ENCODE measurements at places on chromosomes 4 and X.

DNA sequence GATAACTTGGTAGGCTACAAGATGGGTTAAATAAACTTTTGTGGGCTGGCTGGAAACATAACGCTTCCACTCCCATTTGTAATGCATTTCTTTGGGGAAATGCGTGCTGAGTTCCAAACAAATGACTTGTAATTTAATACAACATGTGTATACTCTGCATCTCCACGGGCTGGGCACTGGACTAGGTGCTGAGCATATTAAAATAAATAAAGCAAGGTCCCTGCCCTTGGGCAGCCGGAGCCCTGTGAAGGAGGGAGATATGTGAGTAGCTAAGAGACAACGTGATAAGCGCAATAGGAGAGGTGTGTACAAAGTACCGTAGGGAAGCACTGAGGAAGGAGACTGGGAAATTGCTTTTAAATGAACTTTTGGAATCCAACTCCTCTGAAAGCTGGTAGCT lies 147.2 kb upstream of the RBPJ start:
- no peak for DNase-seq

DNA sequence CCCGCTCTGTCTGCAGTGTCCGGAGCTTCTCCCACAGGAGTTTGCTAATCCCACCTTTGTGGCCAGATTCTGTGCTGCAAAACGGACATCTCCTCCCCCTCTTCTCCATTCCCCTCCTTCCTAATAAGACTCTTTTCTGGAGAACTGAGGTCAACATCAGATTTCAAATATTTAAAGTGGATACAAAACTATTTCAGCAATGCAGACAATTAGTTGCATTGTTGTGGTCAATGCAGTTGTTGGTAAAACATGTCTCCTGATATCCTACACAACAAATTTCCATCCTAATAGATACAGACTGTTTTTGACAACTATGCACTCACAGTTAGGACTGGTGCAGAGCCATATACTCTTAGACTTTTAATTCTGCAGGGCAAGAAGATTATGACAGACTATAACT lies 5.1 kb upstream of the MCUB start:
- DNase-seq = no peak

DNA sequence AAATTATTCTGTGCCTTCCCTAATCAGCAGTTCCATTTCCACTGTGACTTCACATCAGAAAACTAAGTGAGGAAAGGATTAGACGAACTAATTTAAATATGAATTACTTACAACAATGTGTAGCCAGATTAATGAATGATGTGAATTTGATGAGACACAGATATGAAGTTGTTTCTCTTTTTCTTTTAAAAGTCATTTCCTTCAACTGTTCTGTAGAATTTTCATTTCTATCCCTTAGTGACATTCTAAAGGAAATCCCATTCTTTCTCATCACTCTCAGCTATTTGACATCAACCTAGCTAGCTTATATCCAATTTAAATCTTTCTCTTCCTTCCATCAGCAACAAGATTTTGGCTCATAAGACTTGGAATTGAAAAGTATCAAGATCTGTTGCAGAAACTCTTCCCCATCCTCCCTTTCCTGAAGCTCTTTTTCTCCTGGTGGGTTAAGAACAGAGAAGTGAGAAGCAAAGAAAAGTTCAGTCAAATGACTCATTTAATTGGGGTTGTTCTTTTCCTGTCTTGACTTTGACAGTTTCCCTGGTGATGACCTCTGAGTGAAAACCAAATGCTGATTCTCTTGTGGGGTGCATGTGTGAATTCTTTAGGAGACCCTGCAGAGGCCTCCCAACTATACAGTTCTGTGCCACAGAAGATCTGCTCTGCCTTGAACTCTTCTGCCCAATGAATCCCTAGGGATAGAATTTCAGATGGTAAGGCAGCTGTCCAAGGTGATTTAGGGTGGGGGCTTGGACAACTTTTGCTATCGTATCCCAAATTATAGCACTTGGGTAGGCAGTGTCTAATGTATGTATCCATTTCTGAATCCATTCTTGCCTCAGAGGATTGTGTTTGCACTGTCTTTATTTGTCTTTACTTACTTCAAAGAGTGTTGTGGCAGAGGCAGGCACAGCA lies 232.5 kb upstream of the GPRIN3 start:
- no peak for DNase-seq

DNA sequence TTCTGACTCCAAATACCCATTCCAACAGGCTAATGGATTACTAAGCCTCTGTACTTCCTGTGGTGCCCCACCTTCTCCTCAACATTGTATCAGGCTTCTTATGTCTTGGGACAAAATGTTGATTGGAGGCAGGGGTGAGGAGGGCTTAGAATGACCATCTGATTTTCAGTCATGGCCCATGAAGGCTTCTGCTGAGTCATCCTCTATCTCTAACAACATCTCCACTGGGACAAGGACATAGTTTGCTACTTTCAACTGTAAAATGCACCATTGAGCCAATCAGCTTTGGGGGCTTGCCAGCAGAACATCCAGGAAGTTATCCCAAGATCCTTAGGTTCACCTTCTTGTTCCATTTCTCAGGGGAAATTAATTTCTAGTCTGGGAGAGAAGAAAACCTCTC lies 29.5 kb downstream of the MAGEB17 start:
- no peak for DNase-seq

GRCh38 chr4:94689155-94689860 lies 68.4 kb upstream of the BMPR1B start:
- no peak for DNase-seq

DNA sequence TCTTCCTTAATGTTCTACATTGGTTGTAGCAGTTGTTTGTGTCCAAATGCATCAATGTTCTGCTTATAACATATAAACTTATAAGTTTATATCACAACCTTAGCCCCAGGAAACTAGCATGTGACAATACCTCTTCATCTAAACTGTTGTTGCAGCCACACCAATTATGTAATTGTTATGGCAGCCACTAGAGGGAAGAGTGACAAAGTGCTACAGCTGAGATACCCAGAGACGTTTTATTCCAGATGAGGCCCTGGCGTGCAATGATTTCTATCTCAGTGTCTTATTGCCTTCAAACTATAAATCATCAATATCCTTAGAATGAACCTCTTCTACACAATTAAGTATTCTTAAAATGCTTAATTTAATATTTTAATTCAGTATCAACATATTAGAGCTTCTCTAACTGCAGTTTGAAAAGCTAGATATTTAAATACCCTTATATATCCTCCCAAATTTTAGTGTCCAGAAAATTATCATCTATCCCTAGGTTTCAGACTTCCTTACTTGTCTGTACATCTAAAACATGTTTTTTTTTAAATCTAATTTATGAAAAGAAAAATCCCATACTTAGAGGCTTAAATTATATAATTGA lies 171.6 kb downstream of the PCDH10 start:
- no peak for DNase-seq

DNA sequence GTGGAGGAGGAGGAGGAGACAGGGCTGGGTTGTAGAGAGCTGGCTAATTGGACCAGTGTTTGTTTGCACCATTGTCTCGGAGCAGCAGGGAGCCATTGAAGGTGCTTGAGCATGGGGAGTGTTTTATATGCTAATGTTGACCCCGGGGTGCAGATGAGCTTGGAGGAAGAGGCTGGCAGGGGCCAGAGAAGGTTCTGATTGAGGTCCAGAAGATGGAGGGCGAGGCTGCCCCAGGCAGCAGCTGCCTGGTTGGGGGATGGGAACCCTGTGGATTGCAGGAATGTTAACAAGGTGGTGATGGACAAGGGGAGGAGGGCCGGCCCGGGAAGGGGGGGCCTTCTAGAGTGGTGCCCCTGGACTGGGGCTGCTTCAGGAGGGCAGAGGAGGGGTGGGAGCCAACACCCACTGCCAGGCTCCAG lies 18.0 kb downstream of the DOK7 start:
- no peak for DNase-seq

DNA sequence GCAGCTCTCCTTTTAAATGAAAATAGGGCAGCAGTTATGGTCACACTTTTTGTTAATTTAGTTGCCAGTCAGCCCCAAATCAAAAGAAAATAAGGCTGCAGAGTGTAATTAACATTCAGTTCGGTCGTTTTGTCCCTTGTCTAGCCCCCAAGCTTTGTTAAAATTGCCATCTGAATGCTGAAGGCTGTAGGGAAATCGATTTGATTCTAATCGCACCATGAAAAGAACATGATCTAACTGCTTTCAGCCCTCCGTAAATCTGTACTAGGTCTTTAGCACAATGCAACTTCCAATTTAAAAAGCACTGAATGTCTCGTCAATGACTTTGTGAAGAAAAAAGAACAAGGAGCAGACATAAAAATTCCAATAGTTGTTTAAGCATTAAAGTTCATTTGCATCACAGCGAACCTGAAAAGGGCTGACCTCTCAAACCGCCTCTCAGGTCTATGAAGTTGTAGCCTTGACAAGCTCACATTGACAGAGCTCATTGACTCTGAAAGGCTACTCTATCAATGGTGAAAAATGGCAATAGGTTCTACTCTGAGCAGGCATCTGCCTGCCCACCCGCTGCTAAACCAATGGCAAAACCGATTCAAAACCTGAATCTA lies 48.9 kb downstream of the CHIC2 start:
- no peak for DNase-seq

DNA sequence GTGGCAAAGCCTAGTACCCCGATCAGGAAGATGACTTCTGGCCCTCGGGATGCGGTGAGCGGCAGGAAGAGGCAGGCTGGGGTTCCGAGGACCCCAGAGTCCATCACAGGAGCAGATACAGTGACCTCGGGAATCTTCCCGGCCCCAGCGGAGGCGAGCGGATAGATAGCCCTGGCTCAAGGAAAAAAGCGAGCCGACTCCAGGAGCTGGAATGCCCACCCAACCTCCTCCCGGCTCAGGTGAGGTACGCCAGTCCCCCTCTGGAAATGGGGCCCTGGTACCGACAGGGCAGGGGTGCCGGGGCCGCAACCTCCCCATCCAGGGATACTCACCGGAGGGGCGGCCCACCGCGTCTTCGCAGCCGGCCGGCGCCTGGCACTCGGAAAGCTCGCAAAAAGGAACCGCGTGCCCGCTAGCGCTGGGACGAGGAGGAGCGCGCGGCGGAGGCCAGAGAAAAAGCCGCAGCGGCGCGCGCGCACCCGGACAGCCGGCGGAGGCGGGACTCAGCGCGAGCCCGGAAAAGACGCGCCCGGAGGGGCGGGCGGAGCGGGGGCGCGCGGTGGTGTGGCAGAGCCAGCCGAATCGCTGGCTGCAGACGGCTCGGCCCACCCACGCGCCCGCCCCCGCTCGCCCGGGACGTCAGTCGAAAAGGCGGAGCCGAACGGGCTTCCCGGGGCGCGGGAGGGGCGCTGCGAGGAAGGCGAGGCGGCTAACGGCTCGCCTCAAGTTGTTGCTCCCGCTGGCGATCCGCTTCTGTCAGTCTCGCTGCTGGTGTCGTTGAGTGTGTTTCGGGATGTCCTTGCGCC lies at the start of gene ACSL4:
Gene ACSL4, minus strand, starts transcription at position 451 of the 806 bp plus-strand sequence. CDS start 49,894 bp downstream, outside the sequence.
- DNase-seq = peak; percentile 89

GRCh38 chrX:54178100-54178940 lies 4.7 kb downstream of the FAM120C start:
- no peak for DNase-seq
